Stimulated activated CD8-positive, alpha-beta memory T cell treated with anti-CD3 and anti-CD28 coated beads, Interleukin-2, amount 100 ng/mL, for 1 hour (primary cell): ENCODE measurements at places on chromosomes 16 and 17.

GRCh38 chr17:71188811-71189492 is 931.9 kb upstream of the SOX9 start:
- DNase-seq = no peak

DNA sequence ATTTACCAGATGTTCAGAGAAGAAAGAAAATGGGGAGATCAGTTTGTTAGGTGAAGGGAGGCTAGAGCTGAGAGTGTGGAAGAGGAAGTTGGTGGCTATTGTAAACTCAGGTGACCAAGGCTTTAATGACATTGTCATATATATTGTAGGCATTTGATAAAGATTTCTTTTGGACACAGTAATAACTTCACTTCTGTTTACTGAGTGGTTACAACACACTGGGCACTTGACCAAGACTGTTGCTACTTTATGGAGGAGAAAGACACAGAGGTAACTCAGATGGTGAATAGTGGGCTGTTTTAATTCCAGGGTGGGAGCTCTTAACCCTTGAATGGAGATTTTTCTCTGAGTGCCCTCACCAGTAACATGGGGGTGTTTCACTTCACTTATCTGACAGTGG is 46.0 kb downstream of the TNRC6A start:
- no peak for DNase-seq

- DNase-seq = no peak
Measured at GRCh38 chr17:60371818-60372510, 20.0 kb downstream of the USP32 start.

DNA sequence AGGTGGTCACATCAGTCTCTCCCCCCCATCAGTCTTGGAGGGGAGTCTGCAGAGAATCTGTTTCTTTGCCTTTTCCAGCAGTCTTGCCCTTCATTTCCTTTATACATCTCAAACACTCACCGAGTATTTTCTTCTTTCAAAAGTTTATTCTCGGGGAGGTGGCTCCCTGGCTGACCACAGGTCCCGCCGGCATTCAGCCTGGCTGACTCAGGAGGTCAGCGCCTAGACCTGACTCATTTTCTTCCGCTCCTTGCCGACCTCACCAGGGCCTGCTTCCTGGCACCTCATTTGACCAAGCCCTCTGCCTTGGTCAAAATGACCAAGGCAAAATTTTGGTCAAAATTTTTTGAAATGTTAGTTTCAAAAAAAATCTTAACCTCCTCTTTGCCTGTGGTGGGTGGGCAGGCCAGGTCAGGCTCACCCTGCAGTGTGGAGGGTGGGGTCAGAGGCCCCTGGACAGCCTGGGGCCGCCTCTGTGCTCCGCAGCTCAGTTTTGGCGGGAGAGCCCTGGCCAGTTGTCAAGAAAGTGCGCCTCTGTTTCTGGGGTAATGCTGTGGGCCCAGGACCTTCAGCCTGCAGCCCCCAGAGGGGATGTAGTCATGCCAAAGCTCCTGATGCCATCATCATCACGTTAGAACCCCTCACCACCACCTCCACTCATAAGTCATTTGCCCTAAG is 165.6 kb downstream of the SPECC1 start:
- no peak for DNase-seq

GRCh38 chr16:3036726-3037315 is at the start of gene BICDL2:
Gene BICDL2, minus strand, starts transcription at chr16:3036944. Its CDS starts 1,448 bp downstream, at chr16:3035496.
- no peak for DNase-seq

DNA sequence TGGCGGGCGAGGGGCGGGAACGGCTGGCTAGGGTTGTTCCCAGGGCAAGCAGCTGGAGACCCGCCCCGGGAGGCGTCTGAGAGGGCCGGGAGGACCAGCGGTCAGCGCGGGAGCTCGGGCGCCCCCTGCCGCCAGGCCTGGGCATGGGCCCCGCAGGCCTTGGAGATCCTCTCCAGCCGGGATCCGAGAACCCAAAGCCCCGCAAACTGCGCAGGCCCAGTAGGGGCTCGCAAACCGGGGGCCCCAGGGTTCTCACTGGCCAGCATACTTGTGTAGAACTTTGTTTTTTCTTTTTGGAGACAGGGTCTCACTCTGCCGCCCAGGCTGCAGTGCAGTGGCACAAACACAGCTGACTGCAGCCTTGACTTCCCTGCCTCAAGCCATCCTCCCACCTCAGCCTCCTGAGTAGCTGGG is 20.8 kb upstream of the ZNF423 start:
- DNase-seq = no peak

GRCh38 chr16:86479419-86479818 is 30.9 kb upstream of the FOXF1 start:
- DNase-seq = no peak

DNA sequence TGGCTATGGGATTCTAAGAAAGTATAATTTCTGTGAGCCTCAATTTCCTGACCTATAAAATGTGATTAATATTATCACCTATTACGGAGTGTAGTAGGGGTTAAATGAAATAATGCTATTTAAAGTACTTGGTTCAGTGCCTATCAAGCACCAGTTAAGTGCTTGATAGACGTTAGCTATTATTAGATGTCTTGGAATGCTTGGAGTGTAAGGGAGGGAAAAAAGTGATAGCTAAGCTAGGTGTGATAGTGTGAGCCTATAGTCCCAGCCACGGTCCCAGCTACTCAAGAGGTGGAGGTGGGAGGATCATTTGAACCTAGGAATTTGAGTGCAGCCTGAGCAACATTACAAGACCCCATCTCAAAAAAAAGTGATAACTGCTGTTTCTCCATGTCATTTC is 7.5 kb downstream of the ORC6 start:
- DNase-seq = no peak

DNA sequence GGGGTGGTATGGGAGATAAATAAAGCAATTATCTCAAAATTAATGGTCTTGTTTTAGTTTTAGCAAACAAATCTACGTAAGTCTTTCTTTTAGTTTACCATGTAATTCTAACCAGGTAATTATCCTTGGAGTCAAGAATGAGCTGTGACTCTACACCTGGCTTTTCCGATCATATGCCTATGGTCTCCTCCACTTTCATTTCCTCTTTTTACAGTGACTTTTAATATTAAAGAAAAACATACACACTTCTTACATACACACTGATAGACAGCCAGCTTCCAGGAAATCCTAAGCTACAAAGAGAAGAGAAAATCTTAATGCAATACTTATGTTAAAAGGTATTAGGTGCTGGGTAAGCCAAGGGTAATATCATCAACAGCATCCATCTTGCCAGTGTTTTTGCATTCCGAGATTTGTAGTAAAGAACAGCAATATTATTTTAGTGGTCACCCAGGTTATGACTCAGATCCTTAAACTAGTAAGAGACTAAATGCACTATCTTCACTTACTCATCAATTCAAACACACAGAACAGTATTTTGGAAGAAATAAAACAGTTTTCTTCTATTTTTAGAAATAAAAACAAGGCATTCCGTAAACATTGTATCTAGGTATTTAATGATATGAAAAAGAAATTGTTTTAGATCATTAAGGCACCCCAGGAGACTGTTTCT is 4.4 kb upstream of the IRX5 start:
- no peak for DNase-seq

DNA sequence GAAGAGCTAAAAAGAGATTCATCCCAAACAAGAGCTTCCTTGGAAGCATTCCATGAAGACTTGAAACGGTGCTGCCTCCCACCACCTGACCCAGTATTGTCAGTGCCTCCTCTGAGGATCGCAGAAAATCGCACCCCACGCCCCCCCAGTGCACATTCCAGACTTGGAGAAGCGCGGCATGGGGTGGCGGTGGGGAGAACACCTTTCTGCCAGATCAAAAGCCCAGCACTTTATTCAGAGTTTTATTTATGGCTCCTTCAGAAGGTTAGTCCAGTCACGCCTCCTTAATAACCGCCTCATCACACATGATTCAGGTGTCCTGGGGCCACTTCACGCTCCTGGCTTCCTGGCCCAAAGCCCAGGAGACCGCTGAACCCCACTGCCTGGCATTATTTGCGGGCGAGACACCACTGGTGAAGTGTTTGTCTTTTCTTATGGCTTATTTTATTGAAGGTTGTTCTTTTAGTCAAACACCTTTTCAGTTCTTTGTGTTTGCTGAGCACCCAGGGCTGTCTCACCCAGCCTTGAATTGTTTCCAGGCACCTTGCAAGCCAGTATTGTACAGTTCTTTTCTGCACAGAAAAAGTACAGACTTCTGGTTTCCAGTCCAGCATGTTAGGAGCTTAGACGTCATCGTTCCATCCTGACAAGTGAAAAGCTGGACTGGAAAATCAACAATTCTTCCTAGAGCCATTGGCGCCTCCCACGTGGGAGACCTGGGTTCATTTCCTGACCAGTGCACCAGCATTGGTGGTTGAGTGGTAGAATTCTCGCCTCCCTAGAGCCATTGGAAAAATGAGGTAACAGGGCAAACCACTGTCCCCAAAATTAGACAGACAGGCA is 79.6 kb upstream of the CACNG5 start:
- no peak for DNase-seq

DNA sequence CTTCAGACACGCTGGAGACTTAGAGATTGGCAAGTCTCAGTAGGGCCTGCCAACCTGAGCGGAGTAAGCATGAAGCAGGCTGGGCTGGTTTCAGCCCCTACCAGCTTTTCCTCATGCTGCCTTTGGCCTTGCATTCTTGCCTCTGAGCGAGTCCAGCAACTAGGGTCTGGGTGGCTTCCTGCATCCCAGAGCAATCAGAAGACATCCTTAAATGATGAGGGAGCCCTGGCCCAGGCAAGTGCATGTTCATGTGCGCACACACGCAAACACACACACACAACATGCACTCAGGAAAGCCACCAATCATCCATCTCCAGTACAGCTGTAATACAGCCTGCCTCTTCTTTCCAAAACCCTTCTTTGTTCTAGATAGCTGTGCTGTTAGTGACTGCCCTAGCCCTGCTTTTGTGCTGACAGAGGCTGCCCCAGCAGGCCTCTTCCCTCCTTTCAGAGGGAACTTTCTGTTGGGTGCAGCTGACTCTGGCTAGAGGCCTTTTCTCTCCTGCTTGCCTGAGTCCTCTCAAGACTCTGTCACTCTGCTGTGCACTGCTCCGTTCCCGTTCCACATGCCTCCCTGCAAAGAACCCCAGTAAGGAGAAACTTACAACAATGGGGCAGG is 30.7 kb upstream of the TBX2 start:
- DNase-seq = no peak

- no peak for DNase-seq
Measured at GRCh38 chr17:182050-182751, 751 bp upstream of the DOC2B start.

DNA sequence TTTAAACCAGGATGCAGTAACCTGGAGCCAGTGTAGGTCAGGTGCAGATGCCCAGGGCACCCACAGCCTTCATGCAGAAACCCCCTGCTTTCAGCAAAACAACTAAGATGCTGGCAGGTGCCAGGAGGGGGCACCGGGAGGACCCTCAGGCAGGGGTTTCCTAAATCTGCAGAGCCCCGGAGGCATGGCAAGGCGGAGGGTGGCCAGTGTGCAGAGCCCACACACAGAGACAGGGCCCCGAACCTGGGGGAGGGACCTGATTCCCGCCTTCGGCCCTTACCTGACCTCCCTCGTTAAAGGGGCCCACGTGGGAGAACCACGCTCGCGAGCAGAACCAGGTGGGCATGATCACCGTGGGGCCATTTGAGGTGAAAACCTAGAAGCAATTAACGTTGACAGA is 114.0 kb upstream of the METRNL start:
- DNase-seq = no peak

GRCh38 chr17:67559381-67559966 is 158.3 kb upstream of the NOL11 start:
- no peak for DNase-seq

DNA sequence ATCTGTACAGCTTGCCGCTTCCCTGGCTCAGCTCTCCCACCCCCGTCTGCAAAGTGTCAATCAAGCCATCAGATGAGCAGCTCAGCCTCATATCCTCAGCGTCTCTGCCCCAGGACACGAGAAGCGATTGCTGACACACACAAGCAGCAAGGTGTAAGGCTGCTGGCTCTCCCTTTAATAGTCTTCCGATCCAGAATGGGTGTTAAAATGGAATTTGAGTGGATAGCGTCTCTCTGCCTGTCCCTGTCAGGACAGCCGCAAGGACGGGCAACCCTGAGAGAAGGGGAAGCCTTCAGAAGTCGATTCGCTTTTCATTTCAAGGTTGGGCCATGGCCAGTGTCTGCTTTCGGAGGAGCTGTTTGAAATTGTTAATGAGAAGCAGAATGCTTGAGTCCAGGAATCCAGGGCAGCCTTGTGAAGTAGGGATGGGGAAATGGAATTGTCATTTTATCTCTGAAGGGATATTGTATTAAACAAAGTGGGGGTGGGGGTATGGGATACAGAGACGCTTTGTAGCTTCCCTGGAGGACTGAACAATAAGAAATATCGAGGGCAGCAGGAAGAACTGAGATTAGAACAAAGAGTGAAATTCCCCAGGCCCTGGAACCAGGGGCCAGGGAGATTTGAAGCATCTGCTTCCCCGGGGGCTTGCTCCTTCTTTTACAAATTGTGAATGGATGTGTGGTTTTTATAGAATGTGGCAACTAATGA is 4.7 kb upstream of the PIPOX start:
- DNase-seq = no peak

DNA sequence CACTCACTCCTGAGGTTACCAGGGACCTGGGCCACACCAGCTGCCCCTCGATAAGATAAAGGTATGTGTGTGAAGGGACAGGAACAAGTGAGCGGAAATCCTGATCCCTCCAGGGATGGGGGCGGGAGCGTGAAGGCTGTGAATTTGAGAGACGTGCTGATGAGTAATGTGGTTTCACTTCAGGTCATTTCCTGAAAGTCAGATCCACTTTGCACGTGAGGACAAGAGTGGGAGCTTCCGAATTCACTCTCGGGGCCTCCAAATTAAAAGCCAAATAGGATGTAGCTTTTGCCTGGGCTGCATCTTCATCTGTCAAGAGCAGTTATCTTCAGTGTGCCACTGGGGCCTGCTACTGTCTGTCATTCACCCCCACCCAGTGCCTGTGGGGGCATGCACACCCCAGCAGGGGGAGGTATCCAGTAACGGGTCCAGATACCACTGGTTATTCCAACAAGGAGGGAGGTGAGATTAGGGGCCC is 87.4 kb upstream of the LHX1 start:
- DNase-seq = no peak

- no peak for DNase-seq
Measured at GRCh38 chr17:73469311-73469710, 157.5 kb upstream of the CDC42EP4 start.

DNA sequence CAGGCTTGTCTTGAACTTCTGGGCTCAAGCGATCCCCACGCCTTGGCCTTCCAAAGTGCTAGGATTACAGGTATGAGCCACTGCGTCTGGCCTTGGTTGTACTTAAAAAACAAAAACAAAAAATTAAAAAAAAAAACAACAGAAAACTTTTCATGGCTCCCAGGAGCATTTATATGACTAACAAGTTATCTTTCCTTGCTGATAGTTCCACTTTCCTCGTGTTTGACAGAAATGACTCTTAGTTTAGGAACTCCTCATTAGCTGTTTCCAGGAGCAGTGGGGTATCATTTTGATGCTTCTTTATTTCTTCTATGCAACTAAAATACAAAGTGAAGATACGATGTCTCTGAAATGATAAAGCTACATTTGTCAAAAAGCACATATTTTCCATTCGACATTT is 165.4 kb downstream of the PRKCA start:
- no peak for DNase-seq
